Activated CD8-positive, alpha-beta memory T cell treated with anti-CD3 and anti-CD28 coated beads, Interleukin-2, amount 10 ng/mL, durations not matched to agents 7 days and 5 days (primary cell): ENCODE measurements at places on chromosomes 11 and 22. TPM values are rescaled to one million over a fixed set of nuclear protein-coding genes. Genes with fewer than 3 reads are reported as not detected.

DNA sequence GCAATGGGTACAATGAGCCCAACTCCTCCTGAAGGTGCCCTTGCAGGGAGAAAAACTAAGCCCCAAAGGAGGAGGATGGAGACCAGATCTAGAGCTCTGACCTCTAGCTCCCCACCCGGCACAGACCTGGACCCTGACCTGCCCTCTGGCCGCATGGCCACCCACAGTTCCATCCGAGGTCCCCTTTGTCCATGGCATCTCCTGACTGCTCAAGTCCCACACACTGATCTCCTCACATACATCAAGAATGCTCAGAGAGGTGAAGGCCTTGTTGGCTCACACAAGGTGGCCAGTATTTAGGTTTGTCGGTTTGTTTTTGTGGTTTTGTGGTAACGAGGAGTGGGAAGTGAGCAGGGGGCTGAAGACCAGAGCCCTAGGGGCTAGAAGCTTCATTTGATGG is 423.5 kb upstream of the B3GAT1 start:
- no peaks in the 10 kb centered on the region for H3K4me1 ChIP-seq
- H3K4me3 ChIP-seq, result no peak overlapping the region
- no peaks in the 10 kb centered on the region for H3K36me3 ChIP-seq
- no peak for DNase-seq

- no peak overlapping the region for H3K27ac ChIP-seq
- no peaks in the 10 kb centered on the region for H3K27me3 ChIP-seq
- no peaks in the 10 kb centered on the region for H3K36me3 ChIP-seq
- H3K4me3 ChIP-seq, result no peak overlapping the region
Observed at GRCh38 chr11:83681031-83681781, 395.0 kb upstream of the CCDC90B start.

- H3K36me3 ChIP-seq, result peaks cover 40% of the 10 kb centered on the region
- H3K27ac ChIP-seq, result no peak overlapping the region
- H3K4me3 ChIP-seq, result no peak overlapping the region
Observed at GRCh38 chr11:77619576-77620198, 17.9 kb downstream of the CLNS1A start.

DNA sequence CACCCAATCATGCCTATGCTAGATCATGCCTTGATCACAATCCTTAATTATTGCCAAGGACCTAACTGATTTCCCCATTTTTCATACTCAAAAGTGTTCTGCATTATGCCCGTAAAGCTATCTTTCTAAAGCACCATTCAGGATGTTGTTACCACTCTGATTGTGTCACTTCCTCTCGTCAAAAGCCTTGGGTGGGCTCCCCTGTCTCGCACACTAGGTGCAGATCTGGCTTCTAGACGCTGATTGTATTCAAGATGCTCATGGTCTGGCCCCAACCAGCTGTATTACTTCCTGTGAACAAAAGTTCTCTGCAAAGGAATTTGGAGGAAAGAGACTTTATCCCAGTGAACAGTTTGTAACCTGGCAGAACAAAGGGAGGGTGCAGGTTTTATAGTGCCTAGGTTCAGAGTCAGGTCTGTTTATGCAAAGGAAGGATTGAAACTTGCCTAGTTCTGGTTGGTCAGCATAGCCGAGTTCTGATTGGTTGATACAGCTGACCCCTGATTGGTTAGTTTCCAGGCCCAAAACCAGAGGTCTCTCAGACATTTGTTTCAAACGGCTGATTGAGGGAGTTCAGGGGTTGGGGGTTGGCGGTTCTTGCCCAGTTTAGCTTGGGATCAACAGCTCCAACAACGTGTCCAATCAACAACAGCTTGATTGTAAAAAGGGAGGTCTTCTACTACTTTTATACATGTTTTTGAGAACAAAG is 25.4 kb downstream of the ATG13 start:
- peaks cover 8% of the 10 kb centered on the region for H3K4me1 ChIP-seq
- no peak overlapping the region for H3K4me3 ChIP-seq
- no peaks in the 10 kb centered on the region for H3K27me3 ChIP-seq
- H3K36me3 ChIP-seq, result peaks cover 42% of the 10 kb centered on the region

DNA sequence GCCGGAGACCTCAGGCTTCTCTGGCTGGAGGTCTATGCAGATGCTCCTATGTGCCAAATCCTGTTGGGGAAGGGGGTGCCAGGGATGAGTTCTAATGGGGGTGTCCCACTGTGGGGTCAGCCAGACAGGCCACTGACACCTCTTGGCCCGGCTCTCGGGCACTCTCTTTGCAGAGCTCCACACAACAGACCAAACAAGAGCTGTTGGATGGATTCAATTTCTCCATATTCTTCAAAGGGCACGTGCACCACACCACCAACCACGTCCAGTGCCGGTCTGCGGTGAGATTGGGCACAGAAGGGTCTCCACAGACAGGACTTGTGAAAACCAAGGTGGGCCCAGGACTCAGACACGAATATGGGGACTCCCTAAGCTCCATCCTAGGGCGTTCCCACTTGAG is 2.2 kb upstream of the RGL4 start:
- H3K4me3 ChIP-seq, result no peak overlapping the region
- no peak for DNase-seq

- no peak overlapping the region for H3K27ac ChIP-seq
- H3K36me3 ChIP-seq, result no peaks in the 10 kb centered on the region
- peaks cover 36% of the 10 kb centered on the region for H3K27me3 ChIP-seq
- H3K4me3 ChIP-seq, result no peak overlapping the region
Observed at GRCh38 chr11:73216465-73216864, 1.6 kb upstream of the P2RY2 start.

DNA sequence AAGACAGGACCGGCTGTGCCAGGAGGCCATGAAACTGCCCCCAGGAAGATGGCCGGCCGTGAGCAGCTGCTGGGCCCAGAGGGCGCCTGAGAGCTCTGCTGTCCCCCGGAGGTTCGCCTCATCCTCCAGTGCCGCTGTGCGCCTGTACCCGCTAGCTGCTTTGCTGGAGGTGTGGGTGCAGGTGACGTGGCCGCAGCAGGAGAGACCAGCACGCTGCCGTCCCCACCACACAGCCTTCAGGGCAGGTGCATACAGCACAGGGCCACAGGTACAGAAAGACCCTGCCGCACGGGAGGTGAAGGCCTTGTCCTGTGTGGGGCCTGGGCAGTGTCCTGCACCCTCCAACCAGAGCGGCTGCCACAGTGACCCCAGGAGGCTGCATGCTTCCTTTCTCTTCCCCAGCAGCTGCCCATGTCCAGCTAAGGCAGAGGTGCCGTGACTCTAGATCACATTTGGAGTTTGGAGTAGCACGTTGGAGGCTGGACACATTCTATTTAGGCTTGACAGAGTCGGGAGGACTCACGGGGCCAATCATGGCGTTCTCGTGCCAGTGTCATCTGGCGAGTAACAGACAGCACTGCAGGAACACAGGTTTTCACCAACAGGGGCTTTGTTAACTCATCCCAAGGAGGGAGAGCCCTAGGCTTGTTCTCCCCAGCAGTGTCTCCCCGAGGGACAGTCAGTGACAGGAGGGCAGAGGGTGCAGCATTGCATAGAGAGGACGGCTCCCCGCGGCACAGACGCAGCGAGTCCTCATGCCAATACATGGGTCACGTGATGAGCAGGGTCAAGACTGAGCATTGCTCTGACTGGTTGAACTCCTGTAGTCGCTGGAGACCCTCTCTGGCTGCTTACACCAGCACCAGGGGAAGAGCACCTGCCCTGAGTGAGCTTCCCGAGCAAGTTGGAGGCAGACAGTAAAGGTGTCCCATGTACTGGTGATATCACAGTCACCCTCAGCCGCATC is 18.7 kb upstream of the PANX2 start:
- H3K4me1 ChIP-seq, result peaks cover 7% of the 10 kb centered on the region
- no peak overlapping the region for H3K27ac ChIP-seq
- H3K27me3 ChIP-seq, result peaks cover 5% of the 10 kb centered on the region

- peaks cover 33% of the 10 kb centered on the region for H3K4me1 ChIP-seq
- no peaks in the 10 kb centered on the region for H3K27me3 ChIP-seq
- peak overlapping the region; percentile 57 for H3K27ac ChIP-seq
- DNase-seq, result no peak
Observed at GRCh38 chr22:24147666-24148065, 33.6 kb upstream of the SUSD2 start.

DNA sequence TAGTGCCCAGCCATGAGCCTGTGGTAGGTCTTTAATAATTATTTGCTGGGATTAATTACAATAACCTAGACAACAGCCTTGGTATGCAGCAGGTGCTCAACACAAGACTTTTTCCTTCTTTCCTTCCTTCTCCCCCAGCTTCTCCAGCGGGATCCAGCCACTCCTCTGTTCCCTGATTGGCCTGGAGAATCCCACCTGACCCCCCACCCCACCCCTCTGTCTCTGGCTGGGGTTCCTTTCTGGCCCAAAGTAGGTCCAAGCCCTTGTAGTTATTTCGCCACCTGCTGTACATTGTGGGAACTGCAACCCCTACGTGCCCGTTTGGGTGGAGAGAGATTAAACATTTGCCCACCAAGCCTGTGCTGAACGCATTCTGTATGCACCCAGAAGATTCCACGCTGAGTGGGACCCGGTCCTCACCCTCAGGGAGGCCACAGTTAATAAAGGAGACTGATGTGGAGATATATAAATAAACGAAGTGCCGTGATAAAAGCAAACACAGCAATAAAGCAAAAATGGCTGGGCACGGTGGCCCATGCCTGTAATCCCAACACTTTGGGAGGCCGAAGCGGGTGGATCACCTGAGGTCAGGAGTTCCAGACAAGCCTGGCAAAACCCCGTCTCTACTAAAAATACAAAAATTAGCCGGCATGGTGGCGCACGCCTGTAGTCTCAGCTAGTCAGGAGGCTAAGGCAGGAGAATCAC is 32.1 kb upstream of the DGKZ start:
- H3K27ac ChIP-seq, result no peak overlapping the region
- no peaks in the 10 kb centered on the region for H3K36me3 ChIP-seq
- peaks cover 21% of the 10 kb centered on the region for H3K4me1 ChIP-seq
- peaks cover 2% of the 10 kb centered on the region for H3K27me3 ChIP-seq

DNA sequence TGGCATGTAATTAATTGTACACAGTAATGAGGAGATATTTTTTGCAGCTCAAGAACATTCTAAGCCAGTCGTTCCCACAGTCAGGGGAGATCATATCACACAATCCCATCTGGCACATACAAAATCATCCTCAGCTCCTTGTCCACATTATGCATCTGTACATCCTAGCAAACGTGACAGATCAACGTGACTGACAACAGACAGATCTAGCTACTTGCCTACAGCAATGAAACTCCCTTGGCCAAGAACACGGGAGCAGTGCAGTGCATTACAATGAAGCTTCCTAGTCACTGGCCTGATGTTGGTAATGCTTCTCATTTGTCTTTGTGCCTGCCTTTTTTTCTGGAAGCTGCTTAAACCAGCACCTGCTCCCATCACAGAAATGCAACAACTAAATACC is 24.5 kb upstream of the GUCY1A2 start:
- H3K4me3 ChIP-seq, result no peak overlapping the region
- DNase-seq, result no peak
- no peaks in the 10 kb centered on the region for H3K27me3 ChIP-seq
- no peak overlapping the region for H3K27ac ChIP-seq
- H3K4me1 ChIP-seq, result peaks cover 12% of the 10 kb centered on the region
- H3K36me3 ChIP-seq, result no peaks in the 10 kb centered on the region

GRCh38 chr11:74135127-74135840 is 35.5 kb downstream of the C2CD3 start:
- H3K27ac ChIP-seq, result no peak overlapping the region
- no peaks in the 10 kb centered on the region for H3K27me3 ChIP-seq
- H3K4me1 ChIP-seq, result no peaks in the 10 kb centered on the region
- DNase-seq, result no peak

DNA sequence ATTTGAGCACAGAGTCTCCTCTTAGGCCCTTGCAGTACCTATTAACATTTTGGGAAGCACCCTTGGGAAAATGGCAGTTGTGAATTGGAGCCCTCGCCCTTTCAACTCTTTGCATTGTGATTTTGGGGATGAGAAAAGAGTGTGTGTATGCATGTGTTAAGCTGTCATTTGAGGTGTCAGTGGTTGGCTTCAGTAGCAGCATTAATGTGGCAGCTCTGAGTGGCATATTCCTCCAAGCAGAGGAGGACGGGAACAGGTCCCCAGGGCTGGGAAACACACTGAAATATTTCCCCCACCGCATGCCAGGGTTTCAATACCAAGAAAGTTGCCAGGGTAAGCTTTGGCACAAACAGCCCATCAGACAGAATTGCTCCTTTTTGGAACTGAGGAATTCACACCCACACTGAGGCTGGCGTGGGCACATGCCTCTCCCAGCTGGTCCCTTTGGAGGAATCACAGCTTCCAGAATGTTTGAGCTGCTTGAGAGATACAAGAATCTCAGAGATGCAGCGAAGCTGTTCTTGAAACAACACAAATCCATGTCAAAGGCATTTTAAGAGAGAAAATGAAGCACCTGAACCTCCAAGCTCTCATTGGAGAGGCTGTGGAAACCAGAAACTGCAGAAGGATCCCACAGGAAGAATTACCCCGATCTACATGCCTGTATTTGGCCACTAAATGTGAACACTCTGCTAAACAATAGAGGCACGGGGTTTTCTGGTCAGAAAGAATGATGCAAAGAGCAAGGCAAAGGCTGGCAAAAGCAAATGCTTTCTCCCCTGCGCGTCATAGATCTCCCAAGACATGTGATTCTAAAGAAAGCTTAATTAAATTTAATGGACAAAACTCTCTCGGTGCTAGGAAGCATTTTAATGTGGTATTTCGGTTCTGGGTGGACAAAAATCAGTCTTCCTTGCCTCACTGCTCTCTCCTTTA is 67.2 kb upstream of the RCN1 start:
- H3K36me3 ChIP-seq, result no peaks in the 10 kb centered on the region
- no peaks in the 10 kb centered on the region for H3K4me1 ChIP-seq
- peaks cover 14% of the 10 kb centered on the region for H3K27me3 ChIP-seq

DNA sequence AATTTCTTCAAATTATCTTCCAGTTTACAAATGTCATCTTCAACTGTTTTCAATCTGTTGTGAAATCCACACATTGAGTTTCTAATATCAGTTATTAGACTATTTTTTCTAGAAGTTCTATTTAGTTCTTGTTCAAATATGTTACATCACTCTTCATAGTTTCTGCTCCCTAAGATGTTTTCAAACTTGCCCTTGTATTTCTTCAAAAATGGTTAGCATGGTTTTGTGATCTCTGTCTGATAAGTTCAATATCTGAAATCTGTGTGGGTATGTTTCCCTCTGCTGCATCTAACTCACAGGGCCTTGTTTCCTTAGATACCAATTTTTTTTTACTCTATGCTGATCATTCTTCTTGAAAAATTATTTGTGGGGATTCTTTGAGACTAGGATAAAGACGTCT is 46.2 kb upstream of the SLC36A4 start:
- no peak overlapping the region for H3K4me3 ChIP-seq
- no peak for DNase-seq
- H3K36me3 ChIP-seq, result no peaks in the 10 kb centered on the region
- H3K4me1 ChIP-seq, result no peaks in the 10 kb centered on the region
- no peak overlapping the region for H3K27ac ChIP-seq

DNA sequence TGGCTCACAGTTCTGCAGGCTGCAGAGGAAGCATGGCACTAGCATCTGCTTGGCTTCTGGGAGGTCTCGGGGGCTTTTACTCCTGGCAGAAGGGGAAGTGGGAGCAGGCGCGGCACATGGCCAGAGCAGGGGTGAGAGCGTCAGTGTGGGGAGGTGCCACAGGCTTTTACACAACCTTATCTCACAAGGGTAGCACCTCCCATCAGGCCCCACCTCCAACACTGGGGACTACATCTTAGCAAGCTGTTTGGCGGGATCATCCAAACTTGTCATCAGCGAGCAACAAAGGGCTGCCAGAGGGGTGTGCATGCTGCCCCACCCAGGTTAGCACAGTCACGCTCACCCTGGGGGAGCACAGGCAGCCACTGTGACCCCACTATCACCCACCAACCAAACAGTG is 18.9 kb upstream of the YPEL1 start:
- H3K4me3 ChIP-seq, result no peak overlapping the region
- peaks cover 21% of the 10 kb centered on the region for H3K36me3 ChIP-seq
- no peaks in the 10 kb centered on the region for H3K27me3 ChIP-seq
- H3K27ac ChIP-seq, result no peak overlapping the region
- no peak for DNase-seq
- peaks cover 11% of the 10 kb centered on the region for H3K4me1 ChIP-seq

The RFPL1 gene
- not detected for total RNA-seq

The ZC3H12C gene
- 2.8 TPM for total RNA-seq

The SCGB1D2 gene
- total RNA-seq, result not detected

The TRIM64C gene
- total RNA-seq, result not detected

The ACRV1 gene
- not detected for total RNA-seq

The MRGPRX4 gene
- total RNA-seq, result not detected

The CDC42EP1 gene
- total RNA-seq, result 0.42 TPM
